ENCODE measurements at places on chromosomes 1 and 21.

DNA sequence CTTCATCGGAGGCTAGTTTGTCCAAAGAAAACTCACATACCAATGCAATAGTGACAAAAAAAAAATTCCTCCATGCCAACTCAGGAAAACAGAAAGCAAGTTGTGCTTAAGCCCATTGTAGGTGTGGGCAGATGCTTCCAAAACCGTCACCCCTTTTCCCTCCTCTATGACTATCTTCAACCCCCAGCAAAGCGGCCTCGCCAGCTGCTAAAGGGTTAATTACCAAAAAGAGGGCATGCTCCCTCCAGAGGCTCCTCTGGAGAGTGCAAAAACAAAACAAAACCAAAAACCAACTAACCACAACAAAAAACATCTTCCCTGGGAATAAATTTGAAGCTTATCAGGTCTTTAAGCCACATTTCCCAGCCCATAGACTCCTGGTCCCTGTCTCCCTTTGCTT, 1.2 kb downstream of the LMOD1 start:
- peak; percentile 63 for DNase-seq

- no peak for DNase-seq
These were observed 12.1 kb downstream of the BSND start for GRCh38 chr1:55010887-55011217.

DNA sequence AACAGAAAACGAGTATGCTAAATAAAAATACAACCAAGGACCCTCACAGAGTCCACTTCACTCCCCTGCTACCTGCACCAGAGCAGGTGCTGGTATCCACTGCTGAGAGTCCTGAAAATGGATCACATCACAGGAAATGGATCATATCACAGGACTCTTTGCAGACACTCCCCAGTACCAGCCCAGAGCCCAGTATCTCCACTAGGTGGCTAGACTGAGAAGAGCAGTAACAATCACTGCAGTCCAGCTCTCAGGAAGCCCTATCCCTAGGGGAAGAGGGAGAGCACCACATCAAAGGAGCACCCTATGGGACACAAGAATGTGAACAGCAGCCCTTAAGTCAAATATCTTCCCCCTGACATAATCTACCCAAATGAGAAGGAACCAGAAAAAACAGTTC, 28.0 kb downstream of the AGBL4 start:
- no peak for DNase-seq

GRCh38 chr1:94332952-94333351, 85.2 kb upstream of the ABCD3 start:
- no peak for DNase-seq

GRCh38 chr1:107965110-107965991, at the start of gene VAV3:
TSS of gene VAV3 (minus strand) at chr1:107965180. CDS start at chr1:107964869, 311 bp downstream.
- DNase-seq = peak; percentile 77

DNA sequence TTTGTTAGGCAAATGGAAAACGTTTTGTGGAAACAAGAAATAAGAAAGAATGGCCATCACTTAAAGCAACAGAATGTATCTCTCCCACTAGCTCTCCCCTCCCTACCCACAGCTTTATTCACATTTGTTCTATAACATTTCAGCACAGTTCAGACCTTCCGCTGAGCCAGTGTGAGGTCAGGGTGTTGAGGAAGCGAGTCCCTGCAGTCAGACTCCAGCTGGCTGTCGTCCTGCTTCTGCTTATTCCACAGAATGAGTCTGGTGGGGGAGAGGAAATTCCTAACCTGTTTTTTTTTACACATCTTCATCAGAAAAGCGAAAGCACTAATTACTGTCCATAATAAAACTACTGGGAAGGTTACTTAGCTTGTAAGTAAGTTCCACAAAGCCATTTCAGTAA, 39.0 kb downstream of the MRPL39 start:
- DNase-seq = no peak

DNA sequence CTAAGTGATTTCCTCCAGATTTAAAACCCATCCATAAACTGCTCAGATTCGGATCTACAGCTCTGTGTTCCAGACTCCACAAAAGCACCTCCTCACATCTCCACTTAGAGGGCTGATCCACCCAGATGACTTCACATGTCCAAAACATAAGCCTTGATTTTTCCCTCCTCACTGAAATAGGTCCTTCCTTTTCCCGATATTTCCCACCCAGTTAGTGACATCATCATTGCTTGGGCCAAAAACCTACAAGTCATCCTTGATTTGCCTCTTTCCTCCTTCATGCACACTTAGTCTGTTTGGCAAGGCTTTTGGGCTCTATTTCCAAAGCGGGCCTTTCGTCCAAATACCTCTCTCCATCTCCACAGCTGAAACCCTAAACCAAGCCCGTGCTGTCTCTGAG, 32.3 kb downstream of the CCDC185 start:
- no peak for DNase-seq

DNA sequence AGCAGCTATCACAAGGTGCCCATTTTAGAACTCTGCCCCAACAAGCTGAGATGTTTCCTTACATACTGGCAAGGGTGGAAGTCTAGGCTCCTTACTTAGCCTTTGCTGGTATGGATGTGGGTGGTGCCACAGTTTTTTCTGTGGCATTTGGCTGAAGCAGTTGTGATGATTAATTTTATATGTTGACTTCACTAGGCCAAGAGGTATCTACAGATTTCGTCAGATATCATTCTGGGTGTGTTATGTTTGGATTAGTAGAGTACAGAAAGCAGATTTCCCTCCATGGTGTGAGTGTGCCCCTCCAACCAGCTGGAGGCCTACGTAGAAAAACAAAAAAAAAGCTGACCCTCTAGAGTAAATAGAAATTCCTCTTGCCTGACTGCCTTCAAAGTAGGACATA, 317.0 kb downstream of the BARHL2 start:
- peak; percentile 7 for DNase-seq

DNA sequence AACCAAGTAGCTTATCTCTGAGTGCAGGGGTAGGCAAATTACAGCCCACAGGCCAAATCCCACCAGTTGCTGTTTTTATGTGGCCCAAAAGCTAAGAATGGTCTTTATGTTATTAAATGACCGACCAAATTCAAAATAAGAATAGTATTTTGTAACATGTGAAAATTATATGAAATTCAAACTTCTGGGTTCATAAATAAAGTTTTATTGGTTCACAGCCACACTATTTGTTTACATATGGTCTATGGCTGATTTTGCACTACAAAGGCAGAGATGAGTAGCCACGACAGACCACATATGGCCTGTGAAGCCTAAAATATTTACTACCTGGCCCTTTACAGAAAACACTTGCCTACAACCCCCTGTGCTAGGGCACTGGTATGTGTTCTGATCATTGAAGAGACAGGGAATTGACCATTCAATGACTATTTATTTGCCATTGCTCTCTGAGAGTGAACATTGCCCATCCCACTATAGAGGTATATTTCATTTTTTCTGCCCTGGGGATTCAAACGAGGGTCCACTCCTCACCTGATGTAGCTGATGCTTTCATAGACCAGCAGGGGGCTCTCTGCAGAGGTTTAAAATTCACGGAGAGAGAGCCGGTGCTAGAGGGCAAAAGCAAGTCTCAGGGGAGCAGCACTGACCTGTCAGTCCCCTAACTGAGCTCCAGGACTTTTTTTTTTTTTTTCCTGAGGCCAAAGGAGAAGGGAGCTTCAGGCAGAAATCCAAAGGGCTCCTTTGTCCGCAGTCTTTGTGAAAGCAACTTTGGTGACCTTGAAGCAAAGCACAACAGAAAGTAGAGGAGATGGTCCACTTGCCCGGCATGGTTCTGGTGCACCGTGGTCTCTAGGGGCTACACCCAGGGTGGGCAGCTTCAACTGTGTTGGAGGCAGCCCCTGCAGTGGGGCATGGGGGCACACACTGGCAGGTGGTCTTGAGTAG, 7.3 kb upstream of the GNL2 start:
- peak; percentile 81 for DNase-seq

- peak; percentile 75 for DNase-seq
These were observed at the start of gene ECE1 for GRCh38 chr1:21289700-21290545. TSS of gene ECE1 (minus strand) at chr1:21290463. CDS start at chr1:21290414, 49 bp downstream.

GRCh38 chr1:154290921-154291320, 18.5 kb downstream of the HAX1 start:
- no peak for DNase-seq

DNA sequence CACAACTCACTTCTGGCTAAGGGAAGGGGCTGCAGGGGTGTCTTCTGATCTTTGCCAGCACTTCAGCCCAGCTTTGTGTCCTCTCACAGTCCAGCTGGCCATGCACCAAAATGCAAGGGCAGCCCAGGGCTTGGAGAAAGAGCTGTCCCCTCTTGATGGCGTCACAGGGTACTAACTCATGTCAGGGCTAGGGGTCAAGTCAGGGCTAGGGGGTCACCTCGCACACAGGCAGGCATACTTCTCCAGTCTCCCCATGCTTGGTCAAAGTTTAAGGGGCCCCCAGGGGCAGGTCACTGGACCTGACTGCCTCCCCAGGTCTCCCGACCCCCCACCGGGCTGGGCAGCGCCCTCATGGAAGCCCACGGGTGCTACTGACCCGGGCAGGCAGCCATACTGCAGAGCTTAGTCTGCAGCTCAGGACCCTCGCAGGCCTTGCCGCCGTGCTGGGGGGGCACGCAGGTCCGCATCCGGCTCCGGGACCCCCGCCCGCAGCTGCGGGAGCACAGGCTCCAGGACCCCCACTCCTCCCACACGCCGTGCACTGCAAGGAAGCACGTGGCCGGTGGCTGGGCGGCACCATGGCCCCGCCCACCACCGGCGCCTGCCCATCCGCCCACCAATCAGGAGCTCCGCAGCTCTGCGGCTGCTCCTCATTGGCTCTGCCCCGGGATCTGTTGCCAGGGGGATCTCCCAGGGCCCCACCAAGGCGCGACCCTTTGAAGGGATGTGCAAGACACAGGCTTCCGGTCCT, 21.5 kb downstream of the ADGRB2 start:
- no peak for DNase-seq

DNA sequence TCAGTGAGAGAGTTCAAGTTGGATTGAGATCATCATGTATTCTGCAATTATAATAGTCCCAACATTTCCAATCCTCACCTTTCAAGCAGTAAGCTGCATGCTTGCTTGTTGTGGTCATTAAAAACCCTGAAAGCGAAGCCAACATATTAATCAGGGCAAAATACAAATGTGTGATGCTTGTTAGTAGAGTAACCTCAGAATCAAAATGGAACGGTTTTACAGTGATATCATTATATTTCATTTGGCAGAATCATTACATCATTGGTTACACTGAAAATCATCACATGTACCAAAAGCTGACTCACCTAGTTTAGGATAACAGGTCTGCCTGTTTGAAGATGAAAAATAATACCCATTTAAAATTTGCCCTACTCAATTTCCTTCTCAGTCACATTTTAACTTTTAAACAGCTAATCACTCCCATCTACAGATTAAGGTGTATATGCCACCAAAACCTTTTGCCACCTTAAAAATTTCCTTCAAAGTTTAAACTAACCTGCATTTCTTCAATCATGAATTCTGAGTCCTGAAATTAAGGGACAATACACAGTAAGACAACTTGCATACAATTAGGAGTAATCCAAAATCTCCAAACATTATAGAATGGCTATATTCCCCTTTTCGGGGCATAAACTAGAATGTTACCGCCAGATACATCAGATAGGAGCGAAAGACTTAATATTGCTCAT, 3.5 kb downstream of the GAS5 start:
- DNase-seq = no peak

DNA sequence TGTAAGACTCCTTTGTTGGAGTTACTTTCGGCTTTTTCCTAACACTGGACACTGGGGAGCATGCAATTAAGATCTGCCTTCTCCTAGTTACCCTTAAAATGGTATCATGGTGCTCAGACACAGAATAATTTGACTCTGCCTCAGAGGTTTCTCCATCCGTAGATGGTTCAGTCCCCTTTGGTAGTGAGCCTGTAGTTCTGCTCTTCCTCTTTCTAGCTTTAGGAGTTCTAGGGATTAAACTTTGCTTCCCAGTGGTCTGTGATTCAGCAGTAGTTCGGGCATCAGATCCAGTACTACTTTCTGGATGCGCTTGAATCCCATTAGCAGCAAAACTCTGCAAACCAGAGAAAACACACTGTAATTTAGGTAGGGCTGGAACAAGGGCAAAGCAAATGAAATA, 1.5 kb downstream of the DNTTIP2 start:
- DNase-seq = no peak

- DNase-seq = no peak
These were observed 424.4 kb upstream of the USP24 start for GRCh38 chr1:55639526-55639925.

GRCh38 chr1:154546264-154547063, 12.0 kb downstream of the UBE2Q1 start:
- peak; percentile 69 for DNase-seq

DNA sequence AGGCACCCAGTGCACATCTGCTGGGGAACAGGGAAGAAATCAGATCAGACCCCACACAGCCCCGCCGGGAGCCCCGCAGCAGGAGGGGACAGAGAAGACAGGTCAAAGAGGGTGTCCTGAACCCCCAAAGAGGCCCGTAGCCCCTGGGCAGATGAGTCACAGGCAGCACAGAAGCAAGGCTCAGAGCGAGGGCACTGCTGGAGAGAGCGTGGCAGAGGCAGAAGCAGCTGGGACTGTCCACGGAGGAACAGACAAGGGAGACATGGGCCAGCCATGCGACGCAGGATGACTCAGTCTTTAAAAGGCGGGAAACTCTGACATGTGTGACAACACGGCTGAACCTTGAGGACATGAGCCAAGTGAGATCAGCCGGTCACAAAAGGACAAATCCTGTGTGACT, 14.5 kb upstream of the PRDM16 start:
- no peak for DNase-seq

- no peak for DNase-seq
These were observed 504.5 kb downstream of the LMO4 start for GRCh38 chr1:87833166-87833565.

GRCh38 chr1:20329793-20330542, 39.3 kb downstream of the VWA5B1 start:
- DNase-seq = no peak

DNA sequence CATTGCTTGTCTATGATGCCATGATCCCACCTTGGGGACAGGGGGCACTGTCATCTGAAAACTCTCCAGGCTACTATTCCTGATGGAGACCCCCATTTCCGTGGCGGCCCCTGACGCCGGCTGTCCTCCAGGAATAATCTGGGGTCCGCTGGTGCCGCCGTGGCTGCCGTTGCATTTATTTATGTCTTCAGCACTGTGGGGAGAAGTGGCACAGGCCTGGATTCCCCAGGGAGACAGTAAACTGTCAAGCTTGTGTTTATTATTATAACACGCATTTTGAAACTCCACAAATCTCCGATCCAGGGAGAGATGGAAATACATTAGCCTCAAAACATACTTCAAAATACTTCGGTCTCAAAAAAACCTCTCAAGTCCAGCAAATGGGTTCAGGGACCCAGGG, 126.9 kb upstream of the C1orf174 start:
- DNase-seq = no peak

- no peak for DNase-seq
These were observed 13.4 kb upstream of the KIF1B start for GRCh38 chr1:10196976-10197375.

Measured in adipocyte (in vitro differentiated cells).